ENCODE measurements at places on chromosomes 3 and 15.
A peak's percentile ranks its signal among the peaks of the same experiment; 100 is the strongest.

DNA sequence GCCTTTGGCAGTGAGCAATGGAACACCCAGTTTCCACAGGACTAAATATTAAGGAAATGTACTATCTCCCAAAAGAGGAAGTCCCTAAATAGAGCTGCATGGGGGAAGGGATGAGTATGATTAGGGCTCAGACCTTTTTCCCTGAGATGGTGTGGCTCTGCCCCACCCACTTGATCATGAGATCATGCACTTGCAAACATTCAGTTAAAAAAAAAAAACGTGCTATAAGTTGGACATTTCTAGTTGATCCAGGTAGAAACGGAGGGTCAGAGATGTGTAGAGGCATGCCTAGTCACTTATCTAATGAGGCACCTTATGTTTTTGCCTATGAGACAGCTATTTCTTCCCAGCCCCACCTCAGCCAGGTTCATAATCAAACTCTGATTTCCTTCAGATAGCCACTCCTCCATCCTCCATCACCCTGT, 24.5 kb upstream of the SSR3 start:
- no peak for DNase-seq

DNA sequence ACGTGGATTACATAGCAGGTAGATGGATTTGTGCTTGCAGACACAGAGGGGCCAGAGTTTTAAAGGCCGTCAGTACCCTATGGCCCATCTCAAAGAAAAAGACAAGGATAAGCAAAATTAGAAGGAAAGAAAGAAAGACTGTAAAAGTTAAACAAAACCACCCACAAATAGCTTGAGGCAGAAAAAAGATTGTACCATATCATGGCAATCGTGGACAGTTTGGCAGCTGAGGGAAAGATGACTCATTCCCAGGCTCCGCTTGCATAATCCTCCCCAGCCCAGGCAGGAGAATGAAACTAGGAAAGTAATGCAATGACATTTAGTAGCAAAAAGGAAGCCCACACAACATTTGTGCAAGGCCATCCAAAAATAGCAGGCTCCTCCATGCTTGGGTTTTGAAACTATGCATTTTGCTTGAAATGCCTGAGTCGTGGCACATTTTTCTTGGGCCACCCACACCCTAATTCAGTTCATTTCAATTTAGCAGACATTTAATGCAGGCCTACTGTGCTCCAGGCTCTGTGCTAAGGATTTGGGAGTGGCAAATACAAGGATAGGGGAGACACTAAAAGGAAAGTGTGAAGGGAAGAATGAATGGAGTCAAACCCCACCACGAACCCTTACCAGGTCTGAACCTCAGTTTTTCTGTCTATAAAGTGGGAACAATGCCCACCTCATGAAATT, 40.9 kb upstream of the SMAD3 start:
- peak; percentile 17 for DNase-seq

GRCh38 chr15:43508991-43509659, 8.3 kb upstream of the MAP1A start:
- no peak for DNase-seq

GRCh38 chr3:178436773-178437172, 99.5 kb upstream of the KCNMB2 start:
- peak; percentile 7 for DNase-seq

- no peak for DNase-seq
Measured at GRCh38 chr3:125349556-125350165, 25.5 kb downstream of the ZNF148 start.

- no peak for DNase-seq
Measured at GRCh38 chr3:114569186-114569585, 275.4 kb downstream of the TIGIT start.

DNA sequence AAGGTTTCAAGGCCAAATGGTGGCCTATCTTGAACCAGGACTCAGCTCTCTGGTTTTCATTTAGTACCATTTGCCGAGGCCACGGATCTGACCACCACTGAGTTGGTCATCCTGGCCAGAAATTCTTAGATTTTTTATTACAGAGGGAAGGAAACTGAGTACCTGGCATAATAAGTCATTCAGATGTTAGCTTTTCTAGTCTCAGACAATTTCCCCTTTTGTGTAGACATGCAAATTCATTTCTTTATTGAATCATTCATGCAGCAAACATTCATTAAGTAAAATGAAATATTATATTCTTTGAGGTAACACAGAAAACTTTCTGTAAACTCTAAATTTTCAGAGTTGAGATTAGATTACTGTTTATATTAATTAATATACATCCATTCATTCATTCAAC, 223.7 kb downstream of the PDCD6IP start:
- DNase-seq: no peak

All from CD4-positive, alpha-beta T cell treated with Interleukin-17A for 1 hour (primary cell).